ENCODE measurements at places on chromosomes 3 and 15. TPM values are rescaled to one million over a fixed set of nuclear protein-coding genes. Genes with fewer than 3 reads are reported as not detected.

The TMEM87A gene
- 61.2 TPM for total RNA-seq

The RTP3 gene
- not detected for total RNA-seq

The CEP19 gene
- total RNA-seq = 5.1 TPM

The ZCWPW2 gene
- total RNA-seq = 0.38 TPM

The SCG3 gene
- total RNA-seq = not detected

The BCL6 gene
- 8.4 TPM for total RNA-seq

The KIF15 gene
- total RNA-seq = 19.0 TPM

The ERC2 gene
- total RNA-seq = under 0.01 TPM

The BLOC1S6 gene
- 101 TPM for total RNA-seq

The SCAANT1 gene
- not detected for total RNA-seq

All from regular cardiac myocyte (primary cell).